ENCODE measurements at places on chromosomes 1 and 21. TPM values are rescaled to one million over a fixed set of nuclear protein-coding genes. Genes with fewer than 3 reads are reported as not detected.

DNA sequence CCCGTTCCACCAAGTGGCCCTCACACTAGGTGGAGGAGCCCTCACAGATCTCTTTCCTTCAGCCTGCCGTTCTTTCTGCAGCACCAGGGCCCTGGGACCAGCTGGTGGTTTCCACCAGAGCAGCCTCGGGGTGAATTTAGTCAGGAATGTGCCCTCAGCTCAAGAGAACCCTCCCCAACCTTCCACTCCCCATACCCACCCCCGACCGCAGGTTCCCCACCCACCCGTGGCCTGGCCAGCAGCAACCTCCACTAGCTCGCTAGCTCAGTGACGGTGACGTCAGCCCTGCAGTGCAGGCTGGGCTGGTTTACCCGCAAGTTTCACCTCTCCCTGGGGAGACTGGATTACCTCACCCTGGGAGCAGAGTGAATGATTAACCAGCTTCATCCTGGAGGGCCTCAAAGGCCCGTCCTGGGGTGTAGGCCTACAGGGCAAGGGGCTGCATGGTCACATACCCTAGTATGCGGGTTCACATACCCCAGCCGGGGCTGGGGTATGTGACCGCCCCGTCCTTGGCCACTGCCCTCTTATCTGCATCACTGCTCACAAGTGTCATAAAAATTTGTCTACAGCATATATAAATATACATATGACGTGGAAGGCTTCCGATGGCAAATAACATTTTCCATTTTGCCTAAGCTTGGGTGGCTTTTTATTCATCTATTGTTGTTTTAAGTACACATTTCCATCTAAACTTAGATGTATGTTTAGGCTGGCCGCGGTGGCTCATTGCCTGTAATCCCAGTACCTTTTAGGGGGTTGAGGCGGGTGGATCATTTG is 24.5 kb downstream of the ELF3 start:
- H3K27me3 ChIP-seq = no peaks in the 10 kb centered on the region
- DNase-seq = peak; percentile 58
- H3K4me1 ChIP-seq = peaks cover 2% of the 10 kb centered on the region
- no peak overlapping the region for H3K27ac ChIP-seq
- no peak overlapping the region for H3K4me3 ChIP-seq

Gene LEMD1
- total RNA-seq = 7.0 TPM

Gene LAMC2
- 1.0 TPM for total RNA-seq

DNA sequence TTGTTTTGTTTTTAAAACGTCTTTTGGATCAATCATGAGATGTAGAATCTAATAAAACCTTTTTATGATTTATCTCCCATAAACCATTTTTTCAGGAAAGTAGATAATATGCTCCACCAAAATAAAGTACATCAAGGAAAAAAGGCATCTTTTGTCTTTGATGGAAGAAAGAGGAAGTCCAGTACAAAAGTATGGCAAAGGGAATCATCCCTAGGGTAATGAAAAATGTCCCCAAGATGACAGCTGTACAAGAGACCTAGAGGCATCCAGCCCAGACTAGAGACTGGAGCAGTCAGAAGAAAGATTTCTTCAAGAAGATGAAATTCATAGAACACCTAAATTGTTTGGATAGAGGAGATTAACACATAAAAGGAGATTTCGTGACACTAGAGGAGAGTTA is 32.3 kb upstream of the GFI1 start:
- DNase-seq = no peak
- no peak overlapping the region for H3K27ac ChIP-seq
- H3K36me3 ChIP-seq = no peaks in the 10 kb centered on the region

- no peak overlapping the region for H3K27ac ChIP-seq
- H3K27me3 ChIP-seq = no peaks in the 10 kb centered on the region
- DNase-seq = no peak
- H3K4me1 ChIP-seq = no peaks in the 10 kb centered on the region
Measured at GRCh38 chr1:65812065-65812464, 19.4 kb downstream of the PDE4B start.

DNA sequence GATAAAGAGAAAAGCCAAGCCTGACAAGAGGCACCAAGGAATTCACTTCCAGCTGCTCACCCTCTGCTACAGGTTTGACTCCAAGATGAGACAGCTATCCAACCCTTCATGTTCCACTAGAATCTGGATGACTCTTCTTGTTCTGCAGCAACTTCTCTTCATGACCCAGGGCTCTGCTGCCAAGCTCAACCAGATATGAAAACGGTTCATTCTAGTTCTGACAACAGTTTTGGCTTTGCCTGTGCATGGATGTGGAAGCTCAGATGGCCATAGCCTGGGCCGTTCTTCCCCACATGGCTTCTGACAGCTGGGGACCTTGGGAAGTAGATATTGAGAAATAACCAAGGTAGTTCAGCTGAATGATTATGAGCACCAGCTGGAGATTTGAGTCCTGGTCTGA is 13.7 kb downstream of the PI4KB start:
- no peak for DNase-seq
- H3K4me3 ChIP-seq = no peak overlapping the region
- no peaks in the 10 kb centered on the region for H3K36me3 ChIP-seq
- peak overlapping the region; percentile 13 for H3K27ac ChIP-seq
- H3K27me3 ChIP-seq = no peaks in the 10 kb centered on the region
- H3K4me1 ChIP-seq = peaks cover 29% of the 10 kb centered on the region

DNA sequence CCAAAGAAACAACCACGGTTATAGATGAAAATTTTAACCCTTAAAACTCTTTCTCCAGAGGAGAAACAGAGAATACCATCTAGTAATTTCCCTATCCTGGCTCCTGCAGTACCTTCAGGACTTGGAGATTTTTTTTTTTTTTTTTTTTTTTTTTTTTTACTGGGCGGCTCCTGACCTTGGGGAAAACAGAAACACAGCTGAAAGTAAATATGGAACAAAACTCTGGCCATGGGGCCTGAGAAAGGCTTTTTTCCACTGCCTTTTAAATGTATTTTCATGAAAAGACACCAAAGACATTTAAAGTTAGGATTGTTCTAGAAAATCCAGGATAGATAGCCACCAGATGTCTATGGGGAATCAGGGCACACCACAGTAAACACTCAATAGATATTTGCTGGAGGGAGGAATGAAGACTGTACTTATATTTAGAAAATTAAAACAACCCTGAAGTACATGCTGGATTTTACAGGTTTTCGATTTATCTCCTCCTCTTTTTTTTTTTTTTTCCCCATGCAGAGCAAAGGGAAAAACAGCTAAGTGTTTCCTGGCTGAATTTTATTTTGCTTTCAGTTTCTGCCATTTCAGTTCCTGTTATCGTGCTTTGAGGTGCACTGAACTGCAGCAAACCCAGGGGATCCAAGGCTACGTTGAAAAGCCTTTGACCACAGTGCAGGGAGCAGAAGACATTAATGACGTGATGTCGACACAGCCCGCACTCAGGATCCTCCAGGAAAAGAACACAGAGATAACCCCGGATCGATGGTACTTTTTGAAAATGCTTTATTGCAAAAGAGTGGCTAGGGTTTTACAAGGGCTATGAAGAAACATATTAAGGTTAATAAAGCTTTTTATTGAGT is 35.7 kb upstream of the CNN3 start:
- H3K36me3 ChIP-seq = no peaks in the 10 kb centered on the region
- peaks cover 5% of the 10 kb centered on the region for H3K4me1 ChIP-seq
- H3K27ac ChIP-seq = peak overlapping the region; percentile 83
- peak; percentile 60 for DNase-seq

Data from ovary (tissue), 10 donors.